ENCODE measurements at places on chromosomes 6 and 20. TPM values are rescaled to one million over a fixed set of nuclear protein-coding genes. Genes with fewer than 3 reads are reported as not detected.

The TTLL9 gene
- 0.30 TPM for polyA plus RNA-seq

DNA sequence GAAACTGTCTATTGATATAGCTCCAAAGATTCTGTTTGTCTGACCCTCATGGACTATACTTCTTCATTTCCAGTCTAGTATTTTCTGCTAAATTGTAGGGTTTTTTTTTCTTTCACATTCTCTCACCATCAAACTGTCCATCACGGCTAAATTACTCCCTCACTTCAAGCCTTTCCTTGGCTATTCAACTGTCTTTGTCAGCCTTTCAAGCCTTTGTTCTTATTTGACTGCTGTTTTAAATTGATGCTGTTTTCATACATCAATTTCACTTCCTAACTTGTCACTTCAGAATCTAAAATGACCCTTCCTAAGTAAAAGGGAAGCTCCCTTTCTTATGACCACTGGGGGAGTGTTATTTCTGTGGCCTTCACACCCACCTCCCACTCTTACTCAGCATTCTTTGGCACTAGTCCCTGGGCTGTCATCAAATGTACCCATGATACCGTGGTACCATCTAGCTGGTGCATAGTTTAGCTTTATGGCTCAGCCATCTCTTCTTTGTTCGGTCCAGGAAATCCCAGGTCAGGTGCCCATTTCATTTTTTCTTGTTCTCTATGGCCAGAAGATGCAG is 8.6 kb downstream of the GJA1 start:
- DNase-seq, result no peak

- DNase-seq, result no peak
Measured at GRCh38 chr6:121393731-121394505, 41.5 kb upstream of the GJA1 start.

- no peak for DNase-seq
Measured at GRCh38 chr20:48788486-48789072, 39.2 kb downstream of the PREX1 start.

The ZNF311 gene
- polyA plus RNA-seq, result 1.7 TPM

DNA sequence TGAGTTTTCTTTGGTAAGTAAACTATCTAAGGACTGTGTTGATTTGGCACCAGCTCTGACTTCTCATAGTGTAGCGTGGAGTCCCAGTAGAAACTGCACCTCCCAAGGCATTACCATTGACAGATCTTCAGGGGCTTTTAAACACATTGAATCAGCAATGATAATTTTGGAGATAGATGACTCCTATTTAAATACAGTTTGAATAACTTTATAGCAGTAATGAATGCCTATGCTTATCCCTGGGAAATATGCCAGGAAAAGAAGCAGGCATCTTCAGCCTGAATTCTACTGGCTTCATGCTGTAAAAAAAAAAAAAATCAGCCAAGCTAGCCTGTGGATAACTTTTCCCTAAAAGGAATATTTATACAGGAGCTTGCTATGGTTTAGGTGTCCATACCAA is 895.9 kb downstream of the EYS start:
- no peak for DNase-seq

GRCh38 chr6:132931936-132932514 is 117.7 kb downstream of the RPS12 start:
- DNase-seq, result no peak

GRCh38 chr6:169073311-169073710 is 180.3 kb downstream of the THBS2 start:
- DNase-seq, result no peak

DNA sequence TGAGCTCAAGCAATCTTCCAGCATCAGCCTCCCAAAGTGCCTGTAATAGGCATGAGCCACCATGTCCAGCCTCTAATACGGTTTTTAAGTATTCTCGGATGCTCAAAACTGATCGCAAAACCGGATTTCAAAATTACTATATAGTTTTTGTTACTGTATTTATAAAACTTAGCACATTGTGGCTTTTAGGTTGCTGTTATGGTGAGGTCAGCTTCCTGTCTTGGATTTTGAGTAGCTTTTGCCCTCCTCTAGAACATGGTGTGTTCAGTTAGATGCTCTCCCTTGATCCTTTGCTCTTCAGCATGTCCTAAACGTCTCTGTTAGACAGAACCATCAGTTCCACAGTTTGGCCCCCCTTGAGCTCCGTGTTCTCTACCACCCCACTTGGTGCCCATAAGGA is 96.2 kb downstream of the RPP40 start:
- no peak for DNase-seq

GRCh38 chr20:64160526-64161355 is 3.5 kb upstream of the MYT1 start:
- DNase-seq, result no peak

The PTCRA gene
- polyA plus RNA-seq, result not detected

The EPPIN gene
- 0.38 TPM for polyA plus RNA-seq

DNA sequence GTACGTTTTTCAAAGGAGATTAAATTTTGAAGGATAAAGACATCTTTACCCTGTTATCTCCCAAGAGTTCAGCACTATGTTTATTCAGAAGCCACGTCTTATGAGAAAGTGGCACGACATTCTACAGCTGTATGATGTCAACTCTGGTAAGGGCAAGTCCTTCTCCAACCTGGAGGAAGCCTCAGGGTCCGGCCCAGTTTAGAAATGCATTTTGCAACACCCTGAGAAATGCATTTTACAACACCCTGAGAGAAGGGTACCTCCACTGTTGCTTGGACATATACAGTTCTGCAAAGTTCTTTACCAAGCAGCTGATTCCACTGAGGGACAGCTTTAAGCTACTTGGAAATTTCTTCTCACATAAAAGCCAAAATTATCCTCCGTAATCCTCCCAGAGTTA is 17.5 kb downstream of the NAPB start:
- no peak for DNase-seq

The SERINC3 gene
- 171 TPM for polyA plus RNA-seq

DNA sequence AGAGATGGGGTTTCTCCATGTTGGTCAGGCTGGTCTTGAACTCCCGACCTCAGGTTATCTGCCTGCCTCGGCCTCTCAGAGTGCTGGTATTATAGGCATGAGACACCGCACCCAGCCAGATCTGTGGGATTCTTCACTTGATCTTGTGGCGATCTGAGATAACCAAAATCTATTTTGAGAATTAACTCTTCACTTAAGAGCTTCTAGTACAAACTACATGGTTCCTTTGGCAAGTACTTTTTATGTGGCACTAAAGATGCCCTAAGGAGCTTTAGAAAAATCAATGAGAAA is 37.8 kb upstream of the TFB1M start:
- no peak for DNase-seq

GRCh38 chr6:165060720-165061119 is 248.7 kb downstream of the C6orf118 start:
- DNase-seq, result no peak

DNA sequence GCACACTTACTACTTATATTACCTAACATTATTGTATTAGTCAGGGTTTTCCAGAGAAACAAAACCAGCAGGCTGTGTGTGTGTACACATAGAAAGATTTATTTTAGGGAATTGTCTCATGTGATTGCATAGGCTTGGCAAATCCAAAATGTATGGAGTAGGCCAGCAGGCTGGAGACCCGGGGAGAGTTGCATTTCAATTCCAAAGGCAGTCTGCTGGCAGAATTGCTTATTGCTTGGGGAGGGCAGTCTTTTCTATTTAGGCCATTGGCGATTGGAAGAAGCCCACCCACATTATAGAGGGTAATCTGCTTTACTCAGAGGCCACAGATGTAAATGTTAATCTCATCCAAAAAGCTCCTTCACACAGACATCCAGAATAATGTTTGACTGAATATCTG is 157.0 kb downstream of the ADGRG6 start:
- no peak for DNase-seq

The PRSS35 gene
- polyA plus RNA-seq, result 11.3 TPM

DNA sequence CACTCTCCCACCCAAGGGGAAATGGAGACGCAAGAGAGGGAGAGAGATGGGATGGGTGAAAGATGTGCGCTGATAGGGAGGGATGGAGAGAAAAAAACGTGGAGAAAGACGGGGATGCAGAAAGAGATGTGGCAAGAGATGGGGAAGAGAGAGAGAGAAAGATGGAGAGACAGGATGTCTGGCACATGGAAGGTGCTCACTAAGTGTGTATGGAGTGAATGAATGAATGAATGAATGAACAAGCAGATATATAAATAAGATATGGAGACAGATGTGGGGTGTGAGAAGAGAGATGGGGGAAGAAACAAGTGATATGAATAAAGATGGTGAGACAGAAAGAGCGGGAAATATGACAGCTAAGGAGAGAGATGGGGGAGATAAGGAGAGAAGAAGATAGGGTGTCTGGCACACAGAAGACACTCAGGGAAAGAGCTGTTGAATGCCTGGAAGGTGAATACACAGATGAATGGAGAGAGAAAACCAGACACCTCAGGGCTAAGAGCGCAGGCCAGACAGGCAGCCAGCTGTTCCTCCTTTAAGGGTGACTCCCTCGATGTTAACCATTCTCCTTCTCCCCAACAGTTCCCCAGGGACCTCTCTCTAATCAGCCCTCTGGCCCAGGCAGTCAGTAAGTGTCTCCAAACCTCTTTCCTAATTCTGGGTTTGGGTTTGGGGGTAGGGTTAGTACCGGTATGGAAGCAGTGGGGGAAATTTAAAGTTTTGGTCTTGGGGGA is 754 bp downstream of the TNF start:
- DNase-seq, result no peak

The GGT7 gene
- polyA plus RNA-seq, result 15.5 TPM

GRCh38 chr6:133610227-133610840 is 278.6 kb upstream of the TCF21 start:
- no peak for DNase-seq

DNA sequence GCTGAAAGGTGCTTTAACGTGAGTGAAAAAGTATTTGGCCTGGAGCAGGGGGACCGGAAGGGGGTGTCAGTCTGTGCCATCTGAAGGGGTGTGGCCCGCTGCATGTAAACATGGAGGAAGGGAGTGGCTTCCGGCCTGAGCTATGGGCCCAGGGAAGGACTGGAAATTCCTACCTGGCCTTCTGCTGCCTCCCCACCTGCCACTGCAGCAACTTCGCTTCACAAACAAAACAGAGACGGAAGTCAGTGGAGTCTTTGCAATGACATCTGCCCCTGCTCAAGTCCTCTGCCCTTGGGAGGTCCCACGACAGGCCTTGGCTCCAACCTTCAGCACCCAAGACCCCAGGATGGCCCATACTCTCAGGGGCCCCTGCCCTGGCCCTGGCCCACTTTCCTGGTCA is 28.1 kb upstream of the FOXP4 start:
- DNase-seq, result no peak

- DNase-seq, result no peak
Measured at GRCh38 chr6:122202576-122203137, 196.8 kb upstream of the HSF2 start.

- no peak for DNase-seq
Measured at GRCh38 chr20:16350465-16350864, 222.8 kb downstream of the KIF16B start.

DNA sequence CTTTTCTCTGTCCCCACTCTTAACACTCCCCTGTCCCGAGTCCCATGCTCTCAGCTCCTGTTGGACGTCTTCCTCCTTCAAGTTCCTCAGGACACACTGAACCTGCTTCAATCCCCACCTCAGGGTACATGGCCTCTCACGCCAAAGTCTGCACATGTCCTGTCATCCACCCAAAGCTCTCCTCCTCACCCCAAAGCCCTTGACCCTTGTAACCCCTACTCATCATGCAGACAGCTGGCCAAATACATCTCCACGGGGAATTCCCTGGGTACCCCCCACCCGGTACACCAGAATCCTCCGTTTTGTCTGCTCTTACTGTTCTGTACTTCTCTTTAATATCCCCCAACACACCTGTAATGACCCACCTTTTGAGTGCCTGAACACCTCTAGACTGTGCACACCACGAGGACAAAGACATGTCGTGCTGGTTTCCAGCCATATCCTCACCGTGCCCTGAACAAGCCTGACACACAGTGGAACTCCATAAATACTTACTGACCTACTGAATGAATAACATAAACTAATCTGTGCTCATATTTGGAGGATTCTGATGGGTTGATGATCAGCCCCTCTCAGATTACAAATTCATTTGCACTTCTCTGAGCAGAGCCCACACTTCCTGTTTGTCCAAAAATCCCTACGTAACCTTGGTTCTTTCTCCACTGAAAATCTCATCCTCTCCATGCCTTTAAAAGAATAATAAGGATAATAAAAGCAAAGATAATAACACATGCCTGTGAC is 66.8 kb upstream of the EYA2 start:
- no peak for DNase-seq

The CBLN4 gene
- polyA plus RNA-seq, result 3.7 TPM

The CRISP2 gene
- 0.06 TPM for polyA plus RNA-seq

DNA sequence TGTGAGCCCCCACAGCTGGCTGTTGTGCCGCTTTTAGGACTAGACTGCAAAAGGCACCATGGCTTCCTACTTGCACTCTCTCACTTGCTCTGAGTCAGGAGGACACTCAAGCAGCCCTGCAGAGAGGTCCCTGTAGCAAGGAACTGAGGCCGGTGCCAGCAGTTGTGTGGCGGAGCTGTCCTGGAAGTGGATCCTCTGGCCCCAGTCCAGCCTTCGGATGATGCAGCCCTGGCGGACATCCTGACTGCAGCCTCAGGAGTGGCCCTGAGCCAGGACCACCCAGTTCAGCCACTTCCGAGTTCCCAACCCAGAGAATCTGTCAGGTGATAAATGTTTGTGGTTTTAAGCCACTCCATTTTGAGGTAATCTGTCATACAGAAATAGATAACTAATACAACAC is 17.5 kb downstream of the CTCFL start:
- DNase-seq, result no peak

The PPP2R5D gene
- 78.1 TPM for polyA plus RNA-seq

DNA sequence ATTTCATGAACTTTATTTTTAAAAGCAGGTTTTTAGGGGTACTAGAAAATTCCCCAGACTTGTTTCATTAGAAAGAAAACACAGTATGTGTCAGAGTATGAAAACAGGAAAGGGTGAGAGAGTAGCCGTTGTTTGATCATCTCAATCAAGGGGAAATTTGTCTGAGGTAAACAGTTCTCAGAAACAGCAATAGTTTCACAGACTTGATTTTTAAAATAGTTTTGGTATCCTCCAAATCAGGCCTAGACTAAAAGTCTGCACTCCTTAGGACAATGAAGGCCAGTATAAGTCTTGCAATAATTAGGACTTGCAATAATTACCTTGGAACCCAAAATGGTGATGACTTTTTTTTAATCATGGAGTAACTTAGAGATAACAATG is 176.6 kb upstream of the TAB2 start:
- DNase-seq, result no peak

The TEAD3 gene
- polyA plus RNA-seq, result 21.6 TPM

The VARS2 gene
- polyA plus RNA-seq, result 23.4 TPM

The CCDC170 gene
- 4.2 TPM for polyA plus RNA-seq

DNA sequence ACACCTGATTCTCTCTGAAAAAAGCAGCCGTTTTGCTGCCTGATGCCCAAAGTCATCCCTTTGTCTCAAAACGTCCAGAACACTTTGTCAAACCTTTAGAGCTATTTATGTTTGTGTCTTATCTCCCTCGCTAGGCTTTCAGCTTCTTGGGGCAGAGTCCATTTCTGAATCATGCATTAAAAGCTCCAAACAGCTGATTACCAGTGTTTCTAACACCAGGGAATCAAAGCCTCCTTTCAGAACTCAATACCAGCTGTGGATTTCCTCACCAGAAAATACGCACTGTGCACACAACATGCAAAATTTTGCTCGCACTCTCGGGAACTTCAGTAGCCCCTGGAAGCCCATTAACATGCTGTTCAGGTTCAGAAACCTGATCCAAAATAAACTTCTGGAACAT is 333.3 kb downstream of the HACE1 start:
- no peak for DNase-seq

The C20orf141 gene
- polyA plus RNA-seq, result not detected

- no peak for DNase-seq
Measured at GRCh38 chr6:34476921-34477320, 11.0 kb downstream of the PACSIN1 start.

- no peak for DNase-seq
Measured at GRCh38 chr6:47262231-47262630, 47.5 kb downstream of the TNFRSF21 start.

GRCh38 chr20:38304845-38305447 is 990 bp downstream of the BPI start:
- DNase-seq, result no peak

All from ovary (tissue), 10 donors.